Bronchus fibroblast of lung (primary cell): ENCODE measurements at places on chromosomes 1 and 21. TPM values are rescaled to one million over a fixed set of nuclear protein-coding genes. Genes with fewer than 3 reads are reported as not detected.

PDZK1 gene
- under 0.01 and 0.30 TPM in 2 replicates for total RNA-seq

RNF19B gene
- 8.7 and 8.9 TPM in 2 replicates for total RNA-seq

GADD45A gene
- 70.9 and 72.4 TPM in 2 replicates for total RNA-seq

CRNN gene
- not detected in 2 replicates for total RNA-seq

WNT4 gene
- total RNA-seq = not detected in 2 replicates

TNFAIP8L2 gene
- not detected in 2 replicates for total RNA-seq

FNDC5 gene
- total RNA-seq = under 0.01 and 0.17 TPM in 2 replicates

AJAP1 gene
- total RNA-seq = 0.15 and 0.34 TPM in 2 replicates

TPM3 gene
- 370 and 476 TPM in 2 replicates for total RNA-seq

CDC7 gene
- 6.8 and 7.7 TPM in 2 replicates for total RNA-seq

OR2T2 gene
- total RNA-seq = not detected in 2 replicates

NFIA gene
- 4.5 and 6.9 TPM in 2 replicates for total RNA-seq

CD101 gene
- not detected in 2 replicates for total RNA-seq

G0S2 gene
- 63.6 and 66.9 TPM in 2 replicates for total RNA-seq

ANXA9 gene
- total RNA-seq = 0.17 and 0.30 TPM in 2 replicates

IL6R gene
- 2.1 and 3.7 TPM in 2 replicates for total RNA-seq

DIRAS3 gene
- total RNA-seq = 3.0 and 3.2 TPM in 2 replicates

RGL1 gene
- total RNA-seq = 6.2 and 7.0 TPM in 2 replicates

ITLN2 gene
- total RNA-seq = not detected in 2 replicates
